Activated CD4-positive, alpha-beta T cell treated with anti-CD3 and anti-CD28 coated beads, Interleukin-2, amount 50 U/mL, for 24 hours (primary cell): ENCODE measurements at places on chromosomes 2 and 18.

- DNase-seq: no peak
Observed at GRCh38 chr2:11411768-11412448, 54.1 kb downstream of the E2F6 start.

GRCh38 chr2:55936351-55936750, 12.8 kb upstream of the EFEMP1 start:
- no peak for DNase-seq

DNA sequence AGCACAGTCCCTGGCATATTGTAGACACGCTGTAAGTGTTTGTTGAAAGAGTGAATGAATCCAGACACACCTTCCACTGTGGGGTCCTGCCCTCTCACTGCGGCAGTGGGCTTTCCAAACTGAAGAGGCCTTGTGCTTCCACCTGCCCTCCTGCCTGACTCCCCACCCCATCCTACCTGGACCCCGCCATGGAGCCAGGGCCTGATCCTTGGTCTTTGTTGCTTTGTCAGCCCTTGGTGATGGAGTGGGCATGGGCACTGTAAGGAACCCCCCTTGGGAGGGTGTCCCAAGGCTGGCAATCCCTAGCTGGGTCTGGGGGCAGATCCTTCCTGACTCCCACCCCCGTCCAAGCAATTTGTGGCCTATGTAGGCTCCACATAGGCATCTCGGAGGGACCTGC, 33.1 kb downstream of the KLHL29 start:
- DNase-seq: no peak

- DNase-seq: no peak
Observed at GRCh38 chr2:238294393-238295143, 6.2 kb upstream of the PER2 start.

DNA sequence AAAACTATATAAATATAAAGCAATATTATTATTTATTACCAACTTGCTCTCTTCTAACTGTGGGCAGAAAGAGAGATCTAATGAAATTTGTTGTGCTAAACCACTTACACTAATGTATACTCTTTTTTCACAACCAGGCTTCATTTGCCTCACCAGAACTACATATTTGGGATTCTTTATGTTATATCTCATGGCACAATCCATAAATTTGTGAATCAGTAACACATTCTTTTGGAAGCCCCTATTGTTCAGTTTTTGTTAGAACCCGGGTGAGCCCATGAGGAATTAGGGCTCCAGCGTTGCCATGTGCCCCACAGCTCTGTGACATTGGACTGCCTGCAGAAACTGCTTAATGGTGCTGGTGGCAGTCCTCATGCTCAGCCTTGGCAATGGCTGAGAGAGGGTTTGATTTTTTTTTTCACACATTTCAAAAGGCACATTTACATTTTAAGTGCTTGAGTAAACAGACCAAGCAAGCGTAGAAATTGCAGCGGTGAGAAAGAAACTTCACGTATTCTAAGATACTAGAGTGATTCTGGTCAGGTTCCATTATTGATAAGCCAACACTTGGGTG, 15.3 kb downstream of the VIT start:
- DNase-seq: no peak

DNA sequence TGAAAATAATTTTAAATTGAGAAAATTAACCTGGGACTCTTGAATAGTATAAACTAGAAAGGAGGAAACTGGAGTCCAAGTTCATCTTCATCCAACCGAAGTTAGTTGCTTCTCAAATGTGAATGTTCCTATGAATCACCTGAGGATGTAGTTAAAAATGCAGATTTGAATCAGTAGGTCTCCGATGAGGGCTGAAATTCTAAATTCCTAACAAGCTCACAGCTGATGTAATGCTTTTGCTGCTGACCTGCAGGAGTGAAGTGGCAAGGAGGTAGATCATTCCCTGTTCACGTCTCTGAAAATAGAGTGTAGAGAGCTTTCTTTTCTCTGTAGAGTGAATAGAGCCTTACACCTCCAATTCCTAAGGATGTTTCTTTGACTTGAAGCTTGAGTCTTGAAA, 685.5 kb downstream of the CPS1 start:
- no peak for DNase-seq

DNA sequence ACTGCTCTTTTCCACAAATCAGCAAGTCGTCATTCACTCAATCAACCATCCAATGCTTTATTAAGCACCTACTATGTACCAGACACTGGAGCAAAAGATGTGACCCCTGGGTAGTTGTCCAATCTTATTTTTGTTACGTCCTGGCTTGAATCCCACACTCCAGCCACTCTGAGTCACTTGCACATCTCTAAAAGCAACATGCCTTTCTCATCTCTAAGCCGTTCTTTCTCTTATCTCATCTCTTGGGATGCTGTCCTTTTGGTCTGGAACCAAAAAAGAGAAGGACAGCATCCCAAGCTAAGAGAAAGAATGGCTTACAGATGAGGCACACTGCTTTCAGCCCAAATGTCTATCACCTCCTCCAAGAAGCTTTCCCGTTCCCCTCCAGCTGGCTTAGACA, 58.8 kb downstream of the RNF152 start:
- no peak for DNase-seq

GRCh38 chr2:127404466-127405254, 13.6 kb upstream of the PROC start:
- no peak for DNase-seq
